ENCODE measurements at places on chromosomes 5 and 9.
A peak's percentile ranks its signal among the peaks of the same experiment; 100 is the strongest.

- DNase-seq, result no peak
Measured at GRCh38 chr5:148201151-148201550, 1.7 kb upstream of the SPINK6 start.

DNA sequence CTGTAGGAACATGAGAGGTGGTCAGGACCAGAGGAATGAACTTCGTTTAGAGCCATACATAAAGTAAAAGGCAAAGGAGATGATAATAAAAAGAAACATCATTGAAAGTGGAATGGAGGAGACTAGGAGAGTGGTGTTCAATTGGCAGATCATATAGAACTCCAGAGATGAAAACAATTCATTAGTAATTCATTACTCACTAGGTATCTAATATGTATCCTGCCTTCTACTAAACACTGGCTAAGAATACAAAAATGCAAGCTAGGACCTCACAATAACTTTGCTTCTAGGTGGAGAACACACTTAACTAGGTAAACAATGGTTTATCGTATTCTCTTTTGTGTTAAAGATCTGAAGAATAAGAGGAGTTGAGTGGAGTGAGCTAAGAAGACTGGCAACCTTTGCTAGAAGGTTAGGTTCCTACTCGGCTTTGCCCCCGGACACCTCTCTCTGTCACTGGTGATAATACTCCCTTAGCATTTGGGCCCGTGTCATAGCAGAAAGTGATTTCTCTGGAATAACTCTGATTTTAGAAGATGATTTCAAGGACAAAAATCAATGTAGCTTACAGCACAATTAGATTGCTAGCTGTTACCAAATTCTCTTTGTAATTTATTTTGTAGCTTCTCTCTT is 88.6 kb upstream of the IFNE start:
- no peak for DNase-seq

- no peak for DNase-seq
Measured at GRCh38 chr5:569358-569867, 42.7 kb upstream of the CEP72 start.

DNA sequence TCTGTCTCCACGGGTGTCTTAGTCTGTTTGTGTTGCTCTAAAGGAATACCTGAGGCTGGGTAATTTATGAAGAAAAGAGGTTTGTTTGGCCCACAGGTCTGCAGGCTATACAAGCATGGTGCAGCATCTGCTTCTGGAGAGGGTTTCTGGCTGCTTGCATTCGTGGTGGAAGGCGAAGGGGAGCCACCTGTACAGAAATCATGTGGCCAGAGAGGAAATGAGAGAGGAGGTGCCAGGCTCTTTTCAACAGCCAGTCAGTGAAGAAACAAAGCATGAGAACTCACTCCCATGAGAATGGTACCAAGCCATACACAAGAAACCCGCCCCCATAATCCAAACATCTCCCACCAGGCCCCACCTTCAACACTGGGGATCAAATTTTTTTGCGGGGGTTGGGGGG is 53.4 kb downstream of the PFDN1 start:
- no peak for DNase-seq

DNA sequence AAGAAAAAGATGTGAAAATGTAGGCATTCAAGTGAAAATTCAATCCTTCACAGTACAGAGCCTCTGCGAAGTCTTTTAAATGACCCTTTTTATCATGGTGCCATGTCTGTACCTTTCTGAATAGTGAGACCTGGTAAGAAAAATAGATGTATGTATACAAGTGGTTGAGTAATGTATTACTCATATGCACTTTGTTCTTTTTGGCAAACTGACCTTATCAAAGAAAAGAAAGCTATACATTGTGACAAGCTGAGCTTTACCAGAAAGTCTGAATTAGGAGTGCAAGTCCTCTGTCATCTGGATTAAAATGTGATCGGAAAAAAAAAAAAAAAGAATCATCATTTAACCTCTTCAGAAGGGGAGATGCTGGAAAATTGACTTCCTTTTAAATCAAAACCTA is 356.4 kb upstream of the CCNH start:
- no peak for DNase-seq

GRCh38 chr9:78863531-78863930 is 566.6 kb downstream of the PSAT1 start:
- DNase-seq, result no peak

DNA sequence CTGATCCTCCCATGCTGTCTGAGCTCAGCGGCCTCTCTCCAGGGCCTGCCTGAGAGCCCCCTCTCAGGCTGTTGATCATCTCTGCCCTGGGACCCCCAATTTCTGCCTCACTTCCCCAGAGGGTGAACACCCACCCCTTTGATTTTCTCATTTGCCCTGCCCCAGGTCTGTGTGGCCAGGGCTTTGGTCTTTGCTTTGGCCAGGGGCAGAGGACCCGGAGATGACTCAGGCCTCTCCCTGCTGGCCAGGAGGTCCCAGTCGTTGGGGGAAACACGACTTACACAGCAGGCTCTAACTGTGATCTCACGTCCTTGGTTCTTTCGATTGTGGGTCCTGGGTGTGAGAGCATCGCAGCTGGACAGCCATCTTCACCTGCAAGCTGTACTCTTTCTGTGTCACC is 1.1 kb upstream of the ADAMTS2 start:
- no peak for DNase-seq

DNA sequence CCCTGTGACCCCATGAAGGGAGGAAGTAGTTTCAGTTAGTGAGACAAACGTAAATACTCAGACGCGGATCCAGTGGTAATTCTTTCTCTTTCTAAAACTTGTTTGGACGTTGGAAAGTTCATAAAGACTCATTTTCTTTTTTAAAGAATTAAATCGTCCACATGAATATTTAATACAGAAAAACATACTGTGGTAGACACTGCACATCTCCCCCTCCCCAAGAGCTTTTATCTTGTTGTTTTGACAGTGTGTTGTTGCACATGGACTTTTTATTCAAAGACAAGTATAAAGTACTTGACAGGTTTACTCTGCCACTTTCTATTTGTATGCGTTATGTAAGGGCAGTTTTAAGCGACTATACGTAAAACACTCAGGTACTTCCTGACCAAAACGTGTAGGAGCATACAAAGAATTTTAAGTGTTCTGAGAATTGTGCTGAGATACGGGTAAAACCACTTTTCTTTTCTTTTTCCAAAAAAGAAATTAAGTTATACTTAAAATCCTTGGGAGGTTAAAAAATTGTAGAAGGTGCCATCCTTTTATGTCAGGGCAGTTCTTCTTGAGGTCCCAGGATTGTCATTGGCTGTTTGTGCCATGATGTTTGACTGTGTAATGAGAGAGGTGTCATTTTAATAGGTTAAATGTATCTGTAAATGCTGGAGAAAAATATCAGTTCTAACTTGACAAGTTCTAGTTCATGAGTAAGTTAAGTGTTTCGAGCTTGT is 1.3 kb downstream of the NIPBL start:
- DNase-seq, result peak; percentile 40

DNA sequence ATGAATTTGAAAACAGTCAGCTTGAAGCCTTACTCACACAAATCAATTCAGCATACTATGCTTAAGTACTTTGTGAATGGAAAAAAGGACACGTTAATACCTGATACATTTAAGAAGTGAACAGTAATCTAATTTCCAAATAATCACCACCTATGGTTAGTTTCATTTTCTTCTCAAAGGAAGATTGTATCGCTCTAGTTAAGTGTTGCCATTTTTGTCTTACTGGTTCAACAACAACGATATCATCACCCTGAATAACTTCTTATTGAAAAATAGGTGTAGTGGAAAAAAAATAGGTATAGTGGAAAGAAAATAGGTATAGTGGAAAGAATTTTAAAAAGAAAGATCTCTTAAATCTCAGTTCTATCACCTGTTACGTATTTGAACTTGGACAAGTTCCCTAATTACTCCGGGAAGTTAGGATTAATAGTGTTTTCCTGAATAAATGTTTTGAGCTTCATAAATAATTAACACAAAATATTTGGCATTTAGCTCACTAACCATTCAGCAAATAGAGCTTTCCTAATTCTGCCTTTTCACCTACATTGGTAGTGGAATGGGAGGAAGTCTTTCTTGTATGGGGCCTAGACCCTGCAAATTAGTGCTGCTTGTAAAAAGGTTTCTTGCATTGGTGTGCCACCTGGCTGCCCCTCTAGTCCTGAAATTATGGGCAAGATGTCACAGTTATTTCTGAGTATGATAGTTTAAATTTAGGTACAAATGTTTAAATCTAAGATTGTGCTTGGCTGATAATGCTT is 502.6 kb upstream of the NMUR2 start:
- DNase-seq, result no peak

DNA sequence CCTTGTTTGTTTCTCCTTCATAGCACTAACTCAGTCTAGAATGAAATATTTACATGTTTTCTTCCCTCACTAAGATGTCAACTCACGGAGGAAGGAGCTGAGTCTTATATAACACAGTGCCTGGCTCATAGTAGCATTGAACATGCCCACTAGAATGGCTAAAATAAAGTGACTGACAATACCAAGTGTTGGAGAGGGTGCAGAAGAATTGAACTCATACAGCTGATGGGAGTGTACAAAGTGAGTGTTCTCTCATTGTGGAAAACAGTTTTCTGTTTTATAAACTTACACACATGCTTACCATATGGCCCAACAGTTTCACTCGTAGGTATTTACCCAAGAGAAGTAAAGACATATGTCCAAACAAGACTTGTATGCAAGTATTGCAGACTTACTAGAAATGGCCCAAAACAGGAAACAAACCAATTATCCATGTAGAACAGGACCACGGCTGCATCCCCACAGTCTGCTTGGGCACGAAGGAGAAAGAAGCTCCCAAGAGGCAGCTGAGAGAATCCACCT is 87.5 kb downstream of the PPARGC1B start:
- DNase-seq, result no peak

- DNase-seq, result no peak
Measured at GRCh38 chr5:143124593-143124992, 278.9 kb downstream of the NR3C1 start.

DNA sequence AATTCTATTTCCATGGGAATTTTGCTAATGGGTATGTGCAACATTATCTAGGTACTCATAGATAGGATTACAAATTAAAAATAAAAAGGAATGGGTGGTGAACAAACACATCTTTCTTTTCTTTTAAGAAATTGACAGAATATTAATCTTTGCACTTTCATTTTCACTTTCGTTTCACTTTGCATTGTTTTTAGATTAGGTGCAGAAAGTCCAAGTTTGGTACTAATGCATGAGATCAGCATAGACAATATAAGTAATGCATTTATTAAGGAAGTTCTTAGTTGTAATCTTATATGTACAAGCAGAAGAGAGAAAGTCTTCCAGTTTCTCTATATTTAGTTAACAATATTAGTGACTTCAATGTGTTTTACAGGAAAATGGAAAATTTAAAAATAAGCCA is 196.5 kb downstream of the COMMD10 start:
- no peak for DNase-seq

GRCh38 chr9:72082536-72082935 is 22.1 kb upstream of the C9orf57 start:
- DNase-seq, result no peak

- peak; percentile 20 for DNase-seq
Measured at GRCh38 chr5:158812408-158812807, 287.3 kb downstream of the EBF1 start.
